ENCODE measurements at places on chromosomes 11 and 22.

DNA sequence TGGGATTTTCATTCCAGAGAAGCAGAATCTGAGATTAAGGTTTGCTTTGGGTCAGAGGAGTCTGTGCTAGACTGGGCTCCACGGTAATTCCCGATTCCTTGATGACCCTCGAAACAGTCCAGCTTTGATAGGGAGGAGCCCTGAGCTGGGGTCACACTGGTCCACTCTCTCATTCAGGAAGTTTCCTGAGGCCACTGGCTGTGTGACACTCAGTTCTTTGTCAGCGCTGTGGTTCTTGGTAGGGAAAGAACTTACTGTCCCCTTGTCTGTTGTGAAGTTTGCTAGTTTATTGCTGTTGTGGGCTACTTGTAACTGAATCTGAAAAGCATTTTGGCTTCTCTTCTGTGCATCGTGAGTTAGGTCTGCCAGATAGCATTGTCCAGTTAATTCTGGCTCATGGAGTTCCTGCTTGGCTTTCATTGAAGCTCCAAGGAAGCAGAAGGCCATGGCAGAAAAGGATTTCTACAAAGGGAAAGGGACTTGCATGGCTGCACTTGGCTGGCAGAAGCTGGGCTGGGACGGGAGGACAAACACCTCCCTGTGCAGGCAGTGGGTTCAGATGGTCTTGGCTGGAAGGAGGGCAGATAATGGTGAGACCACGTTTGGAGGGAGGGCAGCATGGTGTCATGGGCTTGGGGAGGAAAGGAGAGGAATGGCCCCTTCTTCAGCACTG, 23.3 kb downstream of the BCR start:
- DNase-seq, result no peak

DNA sequence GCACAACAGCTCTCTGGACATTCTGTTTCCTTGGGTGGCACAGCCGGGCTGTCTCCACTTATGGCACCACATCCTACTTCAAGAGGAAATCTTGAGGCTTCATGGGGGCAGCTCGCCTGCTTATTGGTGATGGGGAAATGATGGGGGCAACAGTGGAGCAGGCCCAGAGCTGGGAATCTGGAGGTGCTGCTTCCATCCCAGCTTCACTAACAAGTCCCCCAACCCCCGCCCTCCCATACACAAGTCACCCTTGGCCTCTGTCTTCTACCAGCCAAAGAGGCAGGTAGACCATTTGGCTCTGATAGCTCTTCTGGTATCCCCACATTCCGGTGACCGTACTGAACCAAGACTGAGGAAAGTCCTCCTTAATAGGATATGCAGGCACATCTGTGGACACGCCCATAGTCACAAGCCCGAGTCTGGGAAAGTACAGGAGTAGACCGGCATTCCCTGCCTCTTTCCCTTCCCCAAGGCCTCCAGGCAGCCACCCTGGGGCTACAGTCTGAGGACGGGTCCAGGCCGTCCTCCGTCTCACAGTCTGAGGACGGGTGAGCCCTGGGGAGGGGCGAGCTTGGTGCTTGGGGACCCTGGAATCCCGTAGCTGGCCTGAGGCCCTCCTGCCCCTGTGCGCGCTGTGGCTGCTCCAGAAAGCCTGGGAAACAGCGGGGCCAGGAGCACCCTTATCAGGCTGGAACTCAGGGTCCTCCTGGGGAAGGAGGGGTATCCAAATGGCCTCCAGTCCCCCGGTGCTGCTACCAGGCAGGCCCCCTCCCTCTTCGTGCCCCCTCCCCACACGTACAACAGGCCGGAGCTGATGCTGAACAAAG, 145.6 kb downstream of the FEZ1 start:
- DNase-seq, result no peak

- DNase-seq, result no peak
These were observed 5.8 kb downstream of the RAB38 start for GRCh38 chr11:88169471-88169870.

- no peak for DNase-seq
These were observed 33.3 kb downstream of the ST14 start for GRCh38 chr11:130192845-130193267.

GRCh38 chr11:32118025-32118974, 27.4 kb downstream of the RCN1 start:
- peak; percentile 69 for DNase-seq

- no peak for DNase-seq
These were observed 9.4 kb downstream of the C11orf97 start for GRCh38 chr11:94521684-94522083.

DNA sequence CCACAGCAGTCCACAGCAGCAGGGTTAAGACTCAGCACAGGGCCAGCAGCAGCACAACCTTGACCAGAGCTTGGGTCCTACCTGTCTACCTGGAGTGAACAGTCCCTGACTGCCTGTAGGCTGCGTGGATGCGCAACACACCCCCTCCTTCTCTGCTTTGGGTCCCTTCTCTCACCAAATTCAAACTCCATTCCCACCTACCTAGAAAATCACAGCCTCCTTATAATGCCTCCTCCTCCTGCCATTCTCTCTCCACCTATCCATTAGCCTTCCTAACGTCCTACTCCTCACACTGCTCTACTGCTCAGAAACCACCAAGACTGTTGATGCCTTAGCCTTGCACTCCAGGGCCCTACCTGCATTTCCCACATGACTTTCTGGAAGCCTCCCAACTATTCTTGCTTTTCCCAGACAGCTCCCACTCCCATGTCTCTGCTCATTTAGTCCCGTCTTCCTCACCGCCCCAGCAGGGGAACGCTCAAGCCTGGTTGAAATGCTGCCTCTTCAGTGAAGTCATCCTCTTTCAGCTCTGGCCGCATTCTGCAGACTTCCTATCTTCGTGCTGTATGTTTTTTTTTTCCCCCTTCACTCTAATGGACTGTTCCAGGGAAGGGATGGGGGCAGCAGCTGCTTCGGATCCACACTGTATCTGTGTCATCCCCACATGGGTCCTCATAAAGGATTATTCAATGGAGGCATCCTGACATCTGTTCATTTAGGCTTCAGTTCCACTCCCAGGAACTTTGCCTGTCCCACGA, 3.3 kb downstream of the IL18BP start:
- DNase-seq, result no peak

- no peak for DNase-seq
These were observed 61.8 kb downstream of the UBASH3B start for GRCh38 chr11:122717264-122717867.

DNA sequence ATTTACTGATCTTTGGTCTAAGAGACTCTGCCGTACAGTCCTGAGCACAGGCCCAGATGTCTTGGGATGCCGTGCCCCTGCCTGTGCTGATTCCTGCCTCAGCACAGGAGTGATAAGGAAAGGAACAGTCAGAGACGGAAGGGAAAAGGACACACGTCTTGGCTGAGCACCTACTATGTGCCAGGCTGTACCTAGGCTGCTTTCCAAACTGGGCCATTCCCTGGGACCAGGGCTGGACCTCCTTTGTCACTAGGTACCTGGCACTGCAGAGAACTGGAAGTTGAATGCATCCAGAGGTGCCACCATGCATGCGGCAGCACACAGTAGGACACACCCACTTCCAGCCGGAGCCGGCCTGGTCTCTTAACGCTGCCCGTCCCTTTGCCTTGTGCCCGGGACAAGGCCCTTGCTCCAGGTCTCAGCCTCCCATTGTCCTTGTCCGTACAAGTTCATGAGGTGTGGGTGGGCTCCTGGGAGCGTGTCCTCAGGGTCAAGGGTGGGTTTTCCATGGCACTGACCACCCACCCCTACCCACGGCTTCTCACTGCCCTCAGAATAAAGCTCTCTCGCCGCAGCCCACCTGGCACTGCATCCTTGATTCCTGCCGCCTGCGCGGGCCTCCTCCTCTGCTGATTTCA, 1.1 kb upstream of the SSTR3 start:
- DNase-seq, result no peak

- DNase-seq, result no peak
These were observed 576.7 kb upstream of the LRRC4C start for GRCh38 chr11:42036201-42036600.

- peak; percentile 2 for DNase-seq
These were observed 123.8 kb downstream of the RAB38 start for GRCh38 chr11:88051396-88051795.

GRCh38 chr11:110376711-110377324, 52.9 kb upstream of the FDX1 start:
- DNase-seq, result peak; percentile 87

GRCh38 chr22:36221799-36222751, 17.3 kb downstream of the APOL2 start:
- no peak for DNase-seq

DNA sequence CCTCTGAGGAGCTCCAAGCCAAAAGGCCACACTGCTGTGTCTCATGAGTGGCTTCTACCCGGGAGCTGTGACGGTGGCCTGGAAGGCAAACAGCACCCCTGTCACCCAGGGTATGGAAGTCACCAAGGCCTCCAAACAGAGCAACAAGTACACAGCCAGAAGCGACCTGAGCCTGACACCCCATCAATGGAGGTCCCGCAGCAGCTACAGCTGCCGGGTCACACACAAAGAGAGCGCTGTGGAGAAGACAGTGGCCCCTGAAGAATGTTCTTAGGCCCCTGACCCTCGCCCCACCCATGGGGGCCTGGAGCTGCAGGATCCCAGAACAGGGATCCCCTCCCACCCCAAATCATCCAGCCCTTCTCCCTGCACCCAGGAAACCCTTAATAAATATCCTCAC, 4.9 kb downstream of the RFPL2 start:
- DNase-seq, result no peak

DNA sequence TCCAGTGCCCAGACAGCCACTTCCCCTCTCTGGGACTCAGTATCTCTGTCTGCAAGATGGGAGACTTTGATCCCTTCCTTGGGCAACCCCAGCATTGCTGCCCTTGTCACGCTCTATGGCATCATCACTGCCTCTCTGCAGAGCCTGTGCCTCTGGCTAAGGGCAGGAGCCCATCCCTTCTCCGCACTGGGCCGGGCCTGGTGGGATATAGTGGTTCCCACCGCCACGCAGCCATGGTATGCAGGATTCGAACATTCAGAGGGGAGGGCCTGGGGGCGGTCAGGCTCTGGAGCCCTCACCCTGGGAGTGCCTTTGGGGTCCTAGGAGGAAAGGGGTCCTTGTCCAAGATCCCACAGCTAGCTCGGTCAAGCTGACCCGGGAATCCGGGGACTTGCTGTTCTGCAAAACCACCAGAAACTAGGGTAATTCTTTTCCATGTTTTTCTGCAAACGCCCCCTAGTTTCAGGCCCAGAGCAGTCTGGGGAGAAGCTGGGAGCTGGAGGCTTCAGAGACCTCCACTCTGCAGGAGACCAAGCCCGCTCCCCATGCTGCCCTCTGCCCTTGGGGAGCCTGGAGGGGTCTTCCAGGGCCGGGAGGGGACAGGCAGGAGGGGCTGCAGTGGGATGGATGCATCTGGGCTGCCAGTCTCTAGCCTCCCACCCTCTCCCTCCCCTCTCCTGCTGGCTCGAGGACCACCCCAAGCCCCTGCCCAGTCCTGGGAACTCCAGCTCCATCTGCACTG, 24.4 kb upstream of the CBX7 start:
- peak; percentile 38 for DNase-seq

- DNase-seq, result no peak
These were observed 13.2 kb downstream of the PPM1F start for GRCh38 chr22:21939461-21939913.

DNA sequence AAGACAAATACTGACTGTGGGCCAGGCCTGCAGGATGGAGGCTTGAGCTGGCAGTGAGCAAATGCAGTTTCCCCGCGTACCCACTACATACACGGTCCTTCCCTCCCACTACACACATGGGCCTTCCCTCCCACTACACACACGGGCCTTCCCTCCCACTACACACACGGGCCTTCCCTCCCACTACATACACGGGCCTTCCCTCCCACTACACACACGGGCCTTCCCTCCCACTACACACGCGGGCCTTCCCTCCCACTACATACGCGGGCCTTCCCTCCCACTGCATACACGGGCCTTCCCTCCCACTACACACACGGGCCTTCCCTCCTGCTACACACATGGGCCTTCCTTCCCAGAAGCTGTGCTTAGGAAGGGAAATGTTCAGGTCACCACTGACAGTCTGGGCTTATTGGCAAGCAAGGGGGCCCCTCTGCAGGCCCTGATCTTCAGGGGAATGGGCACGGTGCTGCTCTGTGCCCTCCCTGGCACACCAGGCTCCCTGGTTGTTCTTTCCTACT, 10.8 kb downstream of the DNAL4 start:
- no peak for DNase-seq

GRCh38 chr11:128574576-128575011, 12.8 kb downstream of the ETS1 start:
- DNase-seq, result peak; percentile 70

GRCh38 chr11:73531386-73531785, 66.5 kb downstream of the FAM168A start:
- no peak for DNase-seq

DNA sequence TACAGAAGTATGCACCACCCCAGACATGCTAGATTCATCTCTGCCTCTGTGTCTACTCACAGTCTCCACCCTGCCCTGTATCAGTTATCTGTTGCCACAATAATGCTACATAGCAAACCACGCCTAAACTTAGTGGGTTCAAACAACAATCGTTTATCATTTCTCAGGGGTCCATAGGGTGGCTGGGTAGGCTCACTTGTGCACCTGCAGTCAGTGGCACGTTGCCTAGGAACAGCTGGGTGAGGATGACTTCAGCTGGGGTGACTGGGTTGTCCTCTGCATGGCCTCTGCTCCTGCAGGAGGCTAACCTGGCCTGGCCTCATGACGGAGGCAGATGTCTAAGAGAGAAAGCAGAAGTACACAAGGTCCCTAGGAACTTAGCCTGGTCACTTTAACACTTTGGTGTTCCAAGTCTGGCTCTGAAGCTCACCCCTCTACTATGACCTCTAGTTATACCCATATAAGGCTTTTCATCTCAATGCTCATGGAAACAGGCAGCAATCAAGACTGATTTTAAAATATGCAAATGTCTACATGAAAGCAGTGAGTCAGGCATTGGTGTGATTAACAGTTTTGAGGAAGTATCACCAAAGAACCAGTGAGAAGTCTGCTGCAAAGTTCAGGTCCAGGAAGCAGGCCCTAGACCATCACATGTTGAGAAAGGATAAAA, 10.7 kb downstream of the OLFML1 start:
- DNase-seq, result no peak

DNA sequence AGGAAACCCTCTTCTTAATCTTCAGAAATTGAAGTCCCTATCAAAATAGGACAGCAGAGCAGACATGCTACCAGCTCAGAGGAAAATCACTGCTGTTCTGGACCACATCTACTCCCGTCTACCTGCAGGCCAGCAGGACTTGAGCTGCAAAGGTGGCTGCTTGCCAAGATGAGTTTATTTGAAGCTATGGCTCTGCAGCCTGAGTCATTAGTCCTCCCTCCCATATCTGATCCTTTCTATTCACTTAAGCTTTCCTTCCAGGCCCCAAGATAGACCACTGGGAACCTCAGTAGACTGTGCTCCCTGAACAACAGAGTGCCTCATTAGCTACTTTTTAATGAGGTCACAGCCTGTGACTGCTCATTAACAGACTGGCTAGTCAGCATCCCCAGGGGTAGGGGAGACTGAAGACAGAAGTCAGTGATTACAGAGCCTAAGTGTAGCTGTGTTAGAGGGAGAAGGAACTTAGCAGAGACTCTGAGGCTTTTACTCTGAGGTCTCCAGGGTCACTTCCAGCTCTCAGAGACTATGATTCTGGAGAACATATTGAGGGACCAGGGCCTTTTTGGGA, 6.8 kb upstream of the OR10A2 start:
- peak; percentile 73 for DNase-seq
